Muscle of back (tissue), 13 donors: ENCODE measurements at places on chromosomes 6 and 20. TPM values are rescaled to one million over a fixed set of nuclear protein-coding genes. Genes with fewer than 3 reads are reported as not detected.

GRCh38 chr6:4078691-4079471, at the start of gene FAM217A:
Gene FAM217A (minus strand): TSS chr6:4079137. CDS start chr6:4077414, 1,723 bp downstream.
- DNase-seq: no peak

DNA sequence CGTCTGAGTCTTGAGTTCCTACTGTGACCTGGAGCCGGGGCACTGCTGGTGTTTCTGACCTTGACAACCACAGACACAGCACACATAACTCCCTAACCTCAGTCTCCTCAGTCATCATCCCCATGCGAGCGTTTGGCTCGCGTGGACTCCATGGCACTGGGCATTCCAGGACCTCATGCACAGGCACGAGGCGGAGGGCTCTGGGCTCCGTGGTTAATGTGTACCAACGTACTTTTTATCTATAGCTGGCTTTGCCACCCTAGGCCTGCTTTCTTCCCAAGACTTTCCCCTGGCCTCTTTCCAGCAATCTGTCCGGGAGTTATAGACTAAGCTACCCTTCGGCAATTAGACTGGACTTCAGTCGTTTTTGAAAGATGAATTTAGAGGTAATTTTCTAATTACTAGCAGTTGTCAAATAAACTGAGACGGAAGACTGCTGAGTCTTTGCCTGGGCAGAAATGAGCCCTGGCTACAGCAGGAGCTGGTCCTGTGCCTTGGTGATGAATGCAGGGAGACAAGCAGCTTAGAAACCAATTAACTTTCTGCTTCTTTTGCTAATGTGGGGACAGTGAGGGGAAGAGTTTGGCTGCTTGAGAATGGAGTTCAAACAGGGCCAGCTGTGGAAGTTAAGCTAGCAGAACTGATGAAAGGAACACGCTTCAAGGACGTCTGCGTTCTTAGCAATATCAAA, 16.1 kb upstream of the CTCFL start:
- DNase-seq: no peak

GRCh38 chr6:142784344-142784743, 160.6 kb downstream of the HIVEP2 start:
- no peak for DNase-seq

DNA sequence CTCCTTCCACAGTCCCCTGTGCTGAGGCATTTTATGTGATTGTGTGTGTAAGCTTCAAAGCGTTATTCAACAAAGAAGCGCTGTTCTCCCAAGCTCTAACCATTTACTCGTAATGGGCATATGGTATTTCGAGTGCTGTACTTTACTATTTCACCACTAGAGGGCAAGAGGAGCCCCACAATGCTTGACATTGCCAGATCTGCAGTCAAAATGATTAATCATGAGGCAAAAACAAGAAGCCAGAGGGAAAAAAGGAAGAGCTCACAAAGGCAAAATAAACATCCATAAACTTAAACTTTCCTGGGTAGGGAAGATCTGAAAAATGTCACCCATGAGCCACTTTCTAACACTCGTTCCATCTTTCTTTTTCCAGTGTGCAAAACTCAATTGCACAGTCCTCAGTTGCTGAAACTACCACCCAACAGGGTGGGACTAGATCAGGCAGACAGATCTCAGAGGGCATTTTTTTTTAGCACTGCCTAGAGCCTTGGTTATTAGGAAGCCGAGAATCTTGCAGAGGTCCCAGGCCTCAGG, 215.0 kb upstream of the PLCB4 start:
- peak; percentile 75 for DNase-seq

GRCh38 chr20:2851086-2851485, 10.5 kb downstream of the VPS16 start:
- no peak for DNase-seq

- DNase-seq: no peak
Observed at GRCh38 chr6:50927800-50928199, 109.1 kb downstream of the TFAP2B start.

DNA sequence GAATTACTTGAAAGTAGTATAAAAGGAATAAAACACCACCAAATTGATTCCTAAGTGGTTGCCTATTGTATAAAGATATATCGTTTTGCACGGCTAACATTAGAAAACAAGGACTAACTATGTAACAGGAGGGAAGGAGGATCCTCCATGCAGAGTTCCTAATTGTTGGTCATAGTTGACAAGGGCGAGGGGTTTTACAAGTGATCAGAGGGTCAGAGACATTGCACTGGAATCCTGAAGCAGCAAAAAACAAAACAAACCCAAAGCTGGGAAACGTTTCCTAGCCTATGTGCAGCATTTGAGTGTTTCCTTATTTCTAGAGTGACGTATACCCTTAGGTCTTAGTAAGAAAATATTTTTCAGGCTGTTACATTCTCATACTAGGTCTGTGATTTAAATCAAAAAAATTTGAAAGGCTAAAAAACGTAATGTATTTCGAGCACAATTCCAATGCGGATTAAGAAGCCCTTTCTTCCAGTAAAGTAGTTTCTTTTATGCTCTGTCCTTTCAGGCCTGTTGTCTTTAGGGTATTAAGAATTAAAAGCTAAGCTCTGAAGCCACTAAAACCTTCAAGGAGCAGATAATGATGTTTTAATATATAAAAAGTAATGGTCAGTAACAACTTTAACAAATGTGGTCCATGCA, 373.8 kb upstream of the MMS22L start:
- DNase-seq: no peak

GRCh38 chr20:17557675-17558006, 12.2 kb upstream of the DSTN start:
- DNase-seq: no peak

- no peak for DNase-seq
Observed at GRCh38 chr6:162726947-162727321, 632 bp downstream of the PRKN start.

DNA sequence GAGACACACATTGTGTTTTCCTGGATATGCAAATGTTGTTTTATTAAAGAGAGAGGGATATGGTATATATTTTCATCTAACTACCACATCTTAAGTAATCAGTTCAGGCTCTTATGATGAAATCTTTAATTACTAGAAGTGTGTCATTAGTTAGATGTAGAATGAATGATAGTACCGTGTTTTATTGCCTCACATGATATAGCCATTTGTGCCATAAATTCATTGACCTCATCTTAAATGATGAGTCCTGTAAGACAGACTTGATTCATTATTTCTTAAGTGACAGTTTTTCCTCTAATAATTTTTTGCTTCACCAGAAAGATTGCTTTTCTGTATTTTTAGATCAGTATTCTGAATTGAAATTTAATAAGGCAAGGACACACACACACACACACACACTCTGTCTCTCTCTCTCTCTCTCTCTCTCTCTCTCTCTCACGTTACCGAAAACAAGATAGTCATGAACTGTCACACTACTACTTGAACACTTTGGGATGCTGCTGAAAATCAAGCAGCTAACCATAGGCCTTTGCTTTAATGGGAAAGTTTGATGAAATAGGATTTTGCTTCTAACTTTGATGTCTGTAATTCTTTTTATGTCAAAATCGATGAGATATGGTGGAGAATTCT, 140.5 kb downstream of the SOBP start:
- DNase-seq: no peak

DNA sequence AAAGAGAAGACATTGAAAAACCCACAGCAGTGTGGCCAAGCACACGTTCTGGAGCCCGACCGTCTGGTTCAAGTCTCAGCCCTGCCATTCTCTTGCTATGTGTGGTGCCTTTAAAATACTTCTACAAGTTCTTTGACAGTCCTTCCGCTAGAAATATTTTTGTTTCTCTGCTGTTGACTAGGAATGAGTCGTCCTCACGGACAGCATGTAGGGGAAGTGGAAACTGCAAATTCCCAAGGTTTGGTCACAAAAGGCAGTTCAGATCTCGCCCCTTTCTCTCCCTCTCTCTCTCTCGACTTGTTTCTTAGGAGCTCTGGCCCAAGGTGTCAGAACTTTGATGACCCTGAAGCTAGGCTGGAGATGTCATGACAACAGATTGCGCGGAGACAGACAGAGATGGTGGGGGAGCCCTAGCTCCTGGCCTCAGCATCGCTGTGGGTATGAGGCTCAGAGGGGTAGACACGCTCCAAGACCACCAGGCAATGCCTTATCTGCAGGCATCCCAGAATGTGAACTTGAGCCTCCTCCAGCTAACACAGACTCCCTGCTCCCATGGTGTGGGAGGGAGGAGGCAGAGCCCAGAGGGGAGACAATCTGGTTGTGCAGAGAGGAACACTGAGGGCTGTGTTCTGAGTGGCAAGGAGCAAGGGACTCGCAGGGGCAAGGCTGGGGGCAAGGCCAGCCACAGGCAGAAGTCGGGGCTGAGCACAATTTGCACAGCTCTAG, 368.9 kb upstream of the SULF2 start:
- DNase-seq: no peak

DNA sequence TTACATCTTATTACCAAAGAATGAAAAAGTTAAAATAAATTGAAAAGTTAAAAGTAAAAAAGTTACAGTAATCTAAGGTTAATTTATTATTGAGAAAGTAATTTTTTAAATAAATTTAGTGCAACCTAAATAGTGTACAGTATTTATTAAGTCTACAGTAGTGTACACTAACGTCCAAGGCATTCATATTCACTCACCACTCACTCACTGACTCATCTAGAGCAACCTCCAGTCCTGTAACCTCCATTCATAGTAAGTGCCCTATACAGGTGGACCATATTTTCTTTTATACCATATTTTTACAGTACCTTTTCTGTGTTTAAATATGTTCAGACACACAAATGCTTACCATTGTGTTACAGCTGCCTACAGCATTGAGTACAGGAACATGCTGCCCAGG, 624.7 kb upstream of the NOX3 start:
- no peak for DNase-seq

DNA sequence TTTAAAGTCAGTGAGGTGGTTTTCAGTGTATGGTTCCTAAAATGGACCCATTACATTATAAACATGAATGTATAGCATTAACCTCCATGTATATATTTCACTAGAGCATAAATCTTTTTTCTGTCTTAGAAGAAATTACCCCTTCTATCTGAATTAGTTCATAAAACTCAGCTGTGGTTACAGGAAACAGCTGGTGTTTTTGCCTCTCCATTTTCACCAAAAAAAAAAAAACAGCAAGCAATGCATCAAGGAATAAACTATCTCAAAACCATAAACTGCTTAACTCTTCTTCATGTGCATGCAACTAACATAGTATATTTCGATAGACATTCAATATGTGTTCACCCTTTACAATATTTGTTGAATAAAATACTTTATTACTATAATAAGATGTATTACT, 40.2 kb downstream of the MOXD1 start:
- no peak for DNase-seq

DNA sequence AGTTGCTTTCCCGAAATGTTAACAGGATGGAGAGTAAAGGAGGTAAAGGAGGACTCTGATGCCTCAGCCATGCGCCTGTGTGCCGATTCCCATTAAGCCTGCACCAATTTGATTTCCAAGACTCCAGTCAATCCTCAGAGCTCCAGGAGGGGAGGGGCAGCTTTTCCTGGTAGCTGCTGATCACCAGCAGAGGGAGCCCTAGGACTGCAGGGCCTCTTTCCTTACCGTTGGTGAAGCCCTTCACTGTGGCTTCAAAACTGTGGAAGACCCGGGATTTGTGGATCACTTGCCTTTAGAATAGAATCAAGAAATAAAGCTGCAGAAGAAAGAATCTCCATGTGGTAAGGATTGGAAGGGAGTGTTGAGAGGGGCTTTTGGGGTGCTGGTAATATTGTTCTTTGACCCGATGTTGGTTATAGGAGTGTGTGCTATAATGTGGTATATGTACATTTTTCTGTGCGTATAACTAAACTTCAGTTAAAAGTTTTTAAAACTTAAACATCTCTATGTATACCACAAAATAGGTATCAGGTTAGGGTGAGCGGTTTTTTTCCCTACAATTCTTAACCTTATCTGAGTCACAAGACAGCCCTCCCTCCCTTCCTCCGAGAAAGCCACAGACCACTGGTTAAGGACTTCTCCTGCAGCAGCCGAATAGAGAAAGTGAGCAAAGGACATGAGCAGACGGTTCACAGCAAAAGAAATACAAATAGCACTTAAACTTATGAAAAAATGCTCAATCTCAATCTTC, 6.9 kb upstream of the OSER1 start:
- DNase-seq: peak; percentile 21

- no peak for DNase-seq
Observed at GRCh38 chr6:131631625-131632289, 3.7 kb upstream of the MED23 start.

GRCh38 chr6:158416883-158417759, 104.9 kb downstream of the TULP4 start:
- no peak for DNase-seq

DNA sequence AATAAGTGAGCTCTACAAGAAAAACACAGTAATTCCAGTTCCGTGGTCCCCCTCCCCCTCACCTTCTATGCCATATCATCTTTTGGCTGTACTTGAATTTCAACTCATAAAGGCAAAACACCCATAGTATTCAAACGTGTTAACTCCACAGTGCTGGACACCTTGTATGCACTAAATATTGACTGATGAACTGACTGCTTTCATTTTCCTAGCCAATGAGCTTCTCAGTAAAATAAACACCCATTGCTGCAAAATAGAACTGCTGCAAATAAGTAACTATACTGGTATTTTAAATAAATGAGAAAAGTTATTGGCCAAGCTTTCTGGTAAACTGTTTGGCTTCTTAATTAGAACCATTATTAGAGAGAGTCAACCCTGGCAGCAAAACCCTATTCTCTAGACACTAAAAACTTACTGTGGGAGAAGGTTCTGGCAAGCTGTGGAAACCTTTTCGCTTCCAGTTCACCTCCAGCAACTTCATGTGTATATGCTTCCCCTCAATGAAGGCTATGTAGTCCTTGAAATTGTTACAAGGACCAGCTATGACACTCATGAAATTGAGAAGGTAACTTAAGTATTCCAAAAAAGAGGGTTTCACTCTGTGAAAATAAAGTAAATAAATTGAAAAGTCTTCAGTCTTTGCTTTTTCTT, 86.0 kb downstream of the MBOAT1 start:
- no peak for DNase-seq

PNLDC1 gene
- polyA plus RNA-seq: 0.63 TPM

VSX1 gene
- not detected for polyA plus RNA-seq

CALHM4 gene
- not detected for polyA plus RNA-seq

TMEM217 gene
- 1.1 TPM for polyA plus RNA-seq

FAM184A gene
- 9.4 TPM for polyA plus RNA-seq

MRAP2 gene
- 30.6 TPM for polyA plus RNA-seq

FNDC11 gene
- polyA plus RNA-seq: not detected

ZFP57 gene
- polyA plus RNA-seq: not detected

RAET1E gene
- polyA plus RNA-seq: 0.65 TPM
